CD8-positive, alpha-beta T cell (primary cell): ENCODE measurements at places on chromosomes 12 and 14. TPM values are rescaled to one million over a fixed set of nuclear protein-coding genes. Genes with fewer than 3 reads are reported as not detected.

ZDHHC22 gene
- total RNA-seq, result not detected

B4GALNT1 gene
- total RNA-seq, result not detected

TTC6 gene
- not detected for total RNA-seq

BCDIN3D gene
- 4.2 TPM for total RNA-seq

TAS2R46 gene
- 0.36 TPM for total RNA-seq

SIX1 gene
- total RNA-seq, result not detected

SELPLG gene
- total RNA-seq, result 32.3 TPM

FAM90A1 gene
- total RNA-seq, result not detected

LALBA gene
- total RNA-seq, result not detected

FGF6 gene
- not detected for total RNA-seq

C12orf50 gene
- 0.22 TPM for total RNA-seq

TOX4 gene
- 100 TPM for total RNA-seq

TRPV4 gene
- total RNA-seq, result not detected
